ENCODE measurements at places on chromosomes 1 and 21.

- no peak for DNase-seq
These were observed 586.3 kb downstream of the PLA2G4A start for GRCh38 chr1:187415065-187415464.

DNA sequence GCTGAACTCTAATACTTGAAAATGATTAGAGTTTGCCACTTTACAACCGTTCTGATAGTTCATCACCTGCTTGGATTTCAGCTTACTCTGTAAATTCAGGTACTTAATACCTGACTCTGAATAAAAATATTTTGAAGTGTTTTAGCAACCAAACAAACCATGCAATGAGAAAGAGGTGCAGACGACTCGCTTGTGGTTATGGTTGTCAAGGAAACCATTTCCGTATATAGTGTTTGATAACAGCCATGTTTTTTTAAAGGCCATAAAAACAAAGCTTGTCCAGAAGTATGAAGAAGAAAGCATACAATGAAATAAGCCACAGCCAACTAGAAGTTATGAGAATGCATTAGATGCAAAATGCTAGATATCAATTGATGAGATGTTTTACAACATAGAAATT is 167.2 kb upstream of the HMCN1 start:
- no peak for DNase-seq

GRCh38 chr1:198417039-198417438 is 123.4 kb downstream of the ATP6V1G3 start:
- no peak for DNase-seq

GRCh38 chr1:88920845-88921244 is 29.5 kb upstream of the GTF2B start:
- DNase-seq = no peak

DNA sequence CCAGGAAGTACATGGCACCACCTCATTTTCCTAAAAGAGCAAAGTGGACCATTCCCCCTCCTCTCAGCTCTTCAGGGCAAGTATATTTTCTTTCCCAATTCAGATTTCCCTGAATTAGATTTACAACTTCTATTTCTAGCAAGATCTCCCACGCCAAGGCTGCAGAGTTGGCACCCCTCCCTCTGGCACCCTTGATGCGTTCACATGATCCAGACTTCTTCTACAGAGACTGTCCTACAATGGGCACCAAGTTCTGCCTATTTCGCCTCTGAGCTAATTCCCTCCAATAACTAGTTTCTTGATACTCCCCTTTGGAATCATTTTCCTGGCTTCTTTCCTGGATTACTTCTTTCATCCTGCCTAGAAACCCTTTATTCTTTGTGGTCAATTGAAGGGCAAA is 122.0 kb downstream of the CDC7 start:
- DNase-seq = no peak

DNA sequence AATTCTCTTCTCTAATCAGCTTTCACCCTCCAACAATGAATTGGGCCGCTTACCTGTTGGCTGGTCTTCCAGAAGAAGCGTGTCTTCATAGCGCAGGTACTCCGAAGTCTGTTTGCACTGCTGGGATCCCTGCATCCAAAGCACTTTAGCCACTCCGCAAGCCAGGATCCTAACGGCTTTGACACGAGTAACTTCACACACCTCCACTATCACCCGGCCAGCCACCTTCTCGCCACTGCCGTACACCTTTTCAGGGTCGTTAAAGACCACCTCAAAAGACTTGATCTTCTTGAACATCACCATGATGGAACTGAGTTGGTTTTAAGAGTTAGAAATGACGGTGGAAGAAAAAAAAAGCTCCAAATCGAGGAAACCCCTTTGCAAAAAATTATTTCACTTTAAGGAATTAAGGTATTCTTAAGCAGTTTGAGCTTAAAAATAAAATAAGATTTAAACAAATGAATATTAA is 381 bp downstream of the TXNIP start:
- peak; percentile 41 for DNase-seq

GRCh38 chr1:116277840-116278540 is 95.1 kb upstream of the ATP1A1 start:
- DNase-seq = no peak

DNA sequence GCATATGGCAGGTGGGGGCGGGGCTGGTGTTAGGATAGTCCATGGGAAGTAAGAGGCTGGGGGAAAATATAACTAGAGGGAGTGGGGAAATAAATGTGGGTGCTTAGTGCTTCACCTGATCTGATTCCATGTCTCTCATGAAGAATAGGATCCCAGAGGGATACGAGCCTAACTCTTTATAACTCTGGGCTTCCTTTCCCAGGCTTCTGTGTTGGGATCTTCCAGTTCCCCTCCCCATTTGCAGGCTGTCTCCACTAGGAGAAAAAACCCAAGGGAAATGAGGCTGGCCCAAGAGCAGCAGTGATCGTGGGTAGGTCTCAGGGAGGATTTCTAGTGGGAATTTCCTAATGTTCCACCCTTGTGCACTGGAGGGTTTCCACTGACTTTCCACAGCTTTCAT is 1.6 kb downstream of the KCNJ9 start:
- no peak for DNase-seq

GRCh38 chr21:33663241-33663640 is 20.9 kb downstream of the ITSN1 start:
- DNase-seq = no peak

DNA sequence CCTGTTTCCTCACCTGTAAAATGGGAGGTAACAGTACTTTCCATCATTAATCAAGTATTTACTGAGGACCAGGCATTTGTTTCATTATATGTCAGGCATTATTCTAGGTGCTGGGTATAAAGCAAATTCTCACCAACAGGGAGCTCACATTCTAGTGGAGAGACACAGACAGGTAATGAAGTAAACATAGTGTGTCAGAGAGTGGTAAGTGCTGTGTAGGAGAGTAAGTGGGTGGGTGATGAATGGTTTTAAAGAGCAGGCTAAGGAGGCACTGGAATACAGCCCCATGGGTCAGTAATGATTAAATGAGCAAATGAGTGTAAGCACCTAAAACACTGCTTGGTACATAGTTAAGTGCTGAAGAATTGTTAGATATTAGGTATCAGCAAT is 60.4 kb downstream of the DNTTIP2 start:
- no peak for DNase-seq

DNA sequence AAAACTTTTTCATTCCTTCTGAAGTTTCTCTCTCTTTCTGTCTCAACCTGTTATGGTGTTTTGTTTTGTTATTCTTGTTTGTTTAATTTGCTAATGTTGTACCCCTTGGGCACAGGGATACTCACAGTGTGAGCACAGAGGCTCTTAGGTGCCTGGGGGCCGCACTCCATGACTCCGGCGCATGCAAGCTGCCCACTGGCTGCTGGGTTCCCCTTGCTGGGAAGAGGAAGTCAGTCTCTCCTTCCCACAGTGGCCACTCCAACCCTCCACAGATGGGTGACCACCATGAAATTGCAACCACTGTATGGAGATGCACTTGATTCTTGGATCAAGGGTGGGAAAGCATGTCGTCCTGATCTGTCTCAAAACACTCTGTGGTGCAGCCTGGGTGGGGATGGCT is 4.6 kb upstream of the CD1A start:
- DNase-seq = no peak

DNA sequence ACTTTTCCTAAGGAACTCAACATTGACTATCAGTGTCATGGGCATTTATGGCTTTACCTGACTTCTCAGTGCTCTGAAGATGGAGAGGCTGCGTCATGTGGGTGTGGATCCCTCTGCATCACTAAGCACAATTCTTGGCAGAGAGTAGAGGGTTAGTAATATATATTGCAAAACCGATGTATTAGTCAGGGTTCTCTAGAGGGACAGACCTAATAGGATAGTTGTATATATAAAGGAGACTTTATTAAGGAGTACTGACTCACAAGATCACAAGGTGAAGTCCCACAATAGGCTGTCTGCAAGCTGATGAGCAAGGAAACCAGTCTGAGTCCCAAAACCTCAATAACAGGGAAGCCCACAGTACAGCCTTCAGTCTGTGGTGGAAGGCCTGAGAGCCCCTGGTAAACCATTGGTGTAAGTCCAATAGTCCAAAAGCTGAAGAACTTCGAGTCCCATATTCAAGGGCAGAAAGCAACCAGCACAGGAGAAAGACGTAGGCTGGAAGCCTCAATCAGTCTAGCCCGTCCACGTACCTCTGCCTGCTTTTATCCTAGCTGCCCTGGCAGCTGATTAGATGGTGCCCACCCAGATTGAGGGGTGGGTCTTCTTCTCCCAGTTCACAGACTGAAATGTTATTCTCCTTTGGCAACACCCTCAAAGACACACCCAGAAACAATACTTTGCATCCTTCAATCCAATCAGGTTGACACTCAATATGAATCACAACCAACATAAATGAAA is 159.7 kb upstream of the NRIP1 start:
- no peak for DNase-seq

- DNase-seq = no peak
These were observed at the start of gene GJB3 for GRCh38 chr1:34781071-34781843. Gene GJB3, plus strand, starts transcription at chr1:34781214. Its CDS starts 3,549 bp downstream, at chr1:34784763.

DNA sequence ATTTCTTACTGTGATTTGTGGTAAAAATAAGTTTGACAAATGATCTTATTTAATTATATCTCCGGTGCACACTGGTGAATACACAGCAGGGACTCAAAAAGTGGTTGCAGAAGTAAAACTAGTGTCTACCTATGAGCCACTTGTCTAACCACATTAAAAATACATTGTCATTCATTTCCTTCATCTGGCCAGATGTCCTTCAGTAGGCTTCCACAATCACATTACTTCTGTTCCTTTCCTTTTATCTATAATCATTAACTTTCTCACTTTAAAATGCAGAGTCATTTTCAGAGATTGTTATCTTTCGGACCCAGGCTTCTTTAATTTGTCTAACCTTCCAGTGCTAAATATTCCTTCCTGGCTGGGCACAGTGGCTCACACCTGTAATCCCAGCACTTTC is 3.0 kb downstream of the RBBP5 start:
- no peak for DNase-seq

GRCh38 chr21:39006571-39007311 is 176.5 kb downstream of the PSMG1 start:
- DNase-seq = peak; percentile 44

GRCh38 chr1:65818966-65819365 is 26.3 kb downstream of the PDE4B start:
- no peak for DNase-seq

DNA sequence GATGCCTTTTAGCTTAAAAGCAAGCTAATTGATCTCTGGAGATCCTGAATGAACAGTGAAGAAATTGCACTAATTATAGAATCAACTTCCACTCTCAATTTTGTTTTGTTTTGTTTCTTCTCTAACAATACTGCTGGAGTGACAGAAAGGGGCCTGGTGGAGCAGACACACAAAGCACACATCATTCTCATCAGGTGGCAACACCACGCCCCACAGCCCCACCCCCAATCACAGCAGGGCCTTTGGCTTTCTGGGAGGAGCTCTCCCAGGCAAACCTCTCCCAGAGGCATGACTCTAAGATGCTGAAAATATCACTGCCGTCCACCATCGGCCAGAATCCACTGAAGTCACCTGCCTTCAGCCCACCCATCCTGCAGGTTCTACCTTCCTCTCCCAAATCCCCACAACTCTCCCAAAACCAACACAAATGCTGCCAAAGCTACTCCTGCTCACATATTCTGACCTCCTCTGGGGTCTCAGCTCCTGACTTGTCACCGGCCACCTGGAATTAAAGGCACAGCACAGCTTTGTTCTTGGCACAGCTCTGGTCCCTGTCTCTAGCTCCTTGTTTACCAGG is 120.7 kb downstream of the GRIK3 start:
- DNase-seq = peak; percentile 61

- no peak for DNase-seq
These were observed 127.8 kb downstream of the NRDC start for GRCh38 chr1:51750729-51751128.

GRCh38 chr1:194331758-194332157 is 1145.3 kb upstream of the B3GALT2 start:
- DNase-seq = no peak

DNA sequence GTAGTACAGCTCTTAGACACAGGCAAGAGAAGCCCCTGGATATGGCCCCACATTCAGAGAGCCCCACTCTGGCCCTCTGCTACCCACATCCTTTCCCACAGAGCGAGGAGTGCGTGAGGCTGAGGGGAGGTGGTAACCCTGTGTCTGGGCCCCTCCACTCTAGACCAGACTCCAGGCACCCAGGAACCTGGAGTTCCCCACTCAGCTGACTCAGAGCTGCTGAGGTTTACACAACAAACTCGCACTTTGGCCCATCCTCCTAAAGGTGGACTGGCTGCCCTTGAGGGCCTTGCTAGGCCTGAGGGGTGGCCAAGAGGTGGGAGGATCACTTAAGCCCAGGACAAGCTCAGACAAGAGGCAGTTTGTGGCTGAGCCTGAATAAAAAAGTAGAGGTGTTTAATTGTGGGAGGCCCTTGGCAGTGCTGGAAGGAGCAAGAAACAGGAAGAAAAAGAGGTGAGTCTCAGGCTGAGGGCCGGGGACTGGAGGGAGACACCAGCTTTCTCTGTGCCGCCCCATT is 10.7 kb downstream of the MR1 start:
- DNase-seq = peak; percentile 76

DNA sequence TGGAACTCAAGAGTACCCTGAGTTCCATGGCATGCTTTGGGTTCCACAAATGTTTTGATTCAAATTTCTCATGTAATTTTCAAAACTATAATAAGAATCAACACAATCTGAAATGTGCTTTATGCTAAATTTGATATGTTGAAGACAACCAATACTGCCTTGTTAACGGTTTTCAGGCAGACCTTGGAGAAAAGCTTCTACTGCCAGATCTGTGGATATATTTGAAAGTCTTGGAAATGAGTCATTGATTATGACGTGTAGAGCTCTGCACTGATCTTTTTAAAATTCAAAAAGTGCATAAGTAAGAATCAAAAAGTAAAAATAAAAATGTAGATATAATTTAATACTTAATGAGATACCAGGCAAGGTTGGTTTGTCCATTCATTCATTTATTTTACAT is 74.0 kb upstream of the TNR start:
- DNase-seq = no peak

DNA sequence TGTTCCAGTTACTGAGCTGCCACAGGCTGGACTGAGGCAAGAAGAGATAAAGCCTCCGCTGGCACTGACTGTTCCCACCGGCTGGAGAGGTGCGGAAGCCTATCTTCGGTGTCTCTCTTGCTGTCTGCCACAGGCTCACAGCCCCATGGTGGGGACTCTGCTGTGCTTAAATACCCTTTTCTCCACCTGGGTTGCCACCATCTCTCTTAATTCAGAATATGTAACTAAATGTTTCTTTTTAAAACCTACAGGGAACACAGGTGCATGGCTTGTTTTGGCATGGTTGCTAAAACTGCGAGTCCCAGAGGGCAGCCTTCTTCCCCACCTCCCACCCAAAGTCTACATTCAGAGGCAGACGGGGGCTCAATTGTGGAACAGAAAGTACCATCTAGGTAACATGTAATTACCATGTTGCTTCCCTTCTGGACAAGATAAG is 8.1 kb upstream of the LBR start:
- DNase-seq = no peak

GRCh38 chr1:44318097-44319088 is 36.7 kb downstream of the ERI3 start:
- DNase-seq = peak; percentile 82

Measured in ELF-1 (cell line).